ENCODE measurements at places on chromosomes 2 and 18.

- no peak for DNase-seq
These were observed 283.2 kb downstream of the INSIG2 start for GRCh38 chr2:118371515-118371914.

- DNase-seq = no peak
These were observed 131.2 kb upstream of the RMP24 start for GRCh38 chr18:35841283-35841682.

DNA sequence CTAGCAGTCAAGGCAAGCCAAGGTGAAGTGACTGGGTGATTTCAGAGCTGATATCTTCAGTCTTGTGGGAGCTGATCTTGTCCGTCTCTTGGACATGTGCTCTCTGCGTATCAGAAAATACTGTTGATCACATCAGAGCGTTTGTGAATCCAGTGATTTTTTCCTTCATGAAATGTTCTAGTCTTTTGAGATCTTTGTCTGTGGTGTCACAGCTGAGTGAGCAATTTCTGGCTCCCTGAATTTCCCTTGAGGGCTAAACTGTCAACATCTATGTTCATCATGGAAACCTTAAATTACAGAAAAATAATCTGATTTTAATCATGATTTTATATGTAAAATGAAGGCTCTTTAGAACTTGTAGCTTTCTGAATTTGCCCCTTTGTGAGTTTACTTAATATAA, 432.0 kb downstream of the CCDC85A start:
- DNase-seq = no peak

GRCh38 chr2:177640423-177640822, 247.8 kb downstream of the AGPS start:
- no peak for DNase-seq
